GM12865 (cell line): ENCODE measurements at places on chromosomes 6 and 20.

GRCh38 chr6:16337295-16337975 lies 99.0 kb downstream of the GMPR start:
- DNase-seq, result no peak

DNA sequence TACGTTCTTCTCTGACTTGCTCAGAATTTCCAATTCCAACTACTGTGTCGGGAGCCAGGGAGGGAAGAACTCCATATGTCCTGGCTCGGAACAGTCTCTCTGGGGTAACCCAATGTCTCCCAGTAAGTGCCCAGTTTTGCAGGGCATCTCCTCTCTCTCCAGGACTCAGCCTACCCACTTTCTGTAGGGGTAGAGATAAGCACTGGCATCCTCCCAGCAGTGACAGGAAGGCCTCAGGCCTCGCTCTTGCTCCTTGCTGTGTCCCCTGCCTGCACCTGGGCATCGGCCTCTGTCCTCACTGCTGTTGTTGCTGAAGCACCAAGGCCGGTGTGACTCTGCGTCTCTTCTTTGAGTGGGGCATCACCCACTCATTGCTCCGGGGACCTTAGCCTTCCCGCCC lies 388.9 kb upstream of the JARID2 start:
- DNase-seq, result no peak

- no peak for DNase-seq
Measured at GRCh38 chr20:3759316-3759823, 8.2 kb downstream of the ADISSP start.

DNA sequence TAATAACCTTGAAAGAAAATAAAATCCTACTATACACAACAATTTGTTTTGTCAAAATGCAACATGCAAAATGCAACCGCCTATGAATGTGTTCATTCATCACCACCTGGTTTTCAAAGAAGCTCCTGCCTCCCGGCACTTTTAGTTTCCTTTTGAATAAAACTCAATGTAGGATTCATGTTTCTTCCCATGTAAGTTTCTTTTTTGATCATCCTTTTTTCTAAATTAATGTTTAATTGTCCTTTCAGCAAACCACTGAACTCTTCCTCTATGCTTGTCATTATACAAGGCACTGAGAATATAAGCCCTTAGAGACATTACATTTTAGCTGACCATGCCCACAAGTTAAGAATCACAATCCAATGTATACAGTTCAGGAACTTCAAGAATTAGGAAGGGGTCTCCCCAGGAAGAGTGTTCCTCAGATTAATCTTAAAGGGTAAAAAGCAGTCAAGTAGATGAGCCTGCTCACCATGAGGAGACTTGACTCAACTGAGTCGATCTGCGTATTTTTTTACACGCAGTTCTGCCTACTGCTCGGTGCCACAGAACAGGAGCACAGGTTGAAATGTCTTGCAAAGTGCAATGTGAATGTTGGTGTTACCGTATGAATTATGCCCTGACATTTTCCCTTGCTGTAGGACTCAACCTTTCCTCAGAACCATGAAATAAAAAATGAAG lies 7.2 kb upstream of the THEMIS start:
- peak; percentile 37 for DNase-seq

GRCh38 chr6:63774961-63775360 lies 139.4 kb downstream of the PHF3 start:
- no peak for DNase-seq

- DNase-seq, result peak; percentile 66
Measured at GRCh38 chr6:15421945-15422733, 176.3 kb downstream of the JARID2 start.

GRCh38 chr6:85355816-85356215 lies 94.1 kb upstream of the NT5E start:
- no peak for DNase-seq

DNA sequence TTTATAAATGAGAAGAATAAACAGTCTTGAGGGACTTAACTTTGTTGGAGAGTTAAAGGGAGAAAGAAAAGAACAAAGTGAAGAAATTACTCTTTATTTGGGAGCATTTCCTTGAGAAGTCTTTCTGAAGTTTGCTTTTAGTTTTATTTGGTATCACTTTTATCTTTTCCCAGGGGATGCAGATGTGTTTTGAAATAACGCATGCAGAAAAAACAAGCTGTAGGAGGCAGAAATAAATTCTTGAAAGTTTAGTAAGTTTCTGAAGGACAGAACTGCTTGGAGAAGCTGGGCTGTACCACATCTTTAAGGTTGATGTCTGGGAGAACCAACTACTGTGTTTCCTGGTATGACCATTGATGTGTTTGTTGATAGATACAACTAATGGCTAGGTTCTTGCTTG lies 75.0 kb downstream of the PLCB4 start:
- DNase-seq, result no peak

DNA sequence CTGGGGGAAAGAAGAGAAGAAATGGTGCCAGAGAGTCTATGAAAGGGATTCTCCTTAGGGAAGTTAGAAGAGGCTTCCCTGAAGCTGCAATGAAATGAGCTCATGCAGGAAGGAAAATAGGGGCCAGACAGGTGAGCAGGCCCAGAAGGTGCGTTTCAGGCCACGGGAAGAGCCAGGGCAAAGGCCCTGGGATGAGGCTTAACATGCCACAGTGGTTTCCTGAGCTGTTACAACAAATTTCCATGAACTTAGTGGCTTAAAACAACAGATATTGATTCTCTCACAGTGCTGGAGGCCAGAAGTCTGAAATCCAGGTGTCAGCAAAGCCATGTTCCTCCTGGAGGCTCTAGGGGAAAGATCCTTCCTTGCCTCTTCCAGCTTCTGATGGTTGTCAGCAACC lies 167.9 kb downstream of the TFAP2C start:
- no peak for DNase-seq

DNA sequence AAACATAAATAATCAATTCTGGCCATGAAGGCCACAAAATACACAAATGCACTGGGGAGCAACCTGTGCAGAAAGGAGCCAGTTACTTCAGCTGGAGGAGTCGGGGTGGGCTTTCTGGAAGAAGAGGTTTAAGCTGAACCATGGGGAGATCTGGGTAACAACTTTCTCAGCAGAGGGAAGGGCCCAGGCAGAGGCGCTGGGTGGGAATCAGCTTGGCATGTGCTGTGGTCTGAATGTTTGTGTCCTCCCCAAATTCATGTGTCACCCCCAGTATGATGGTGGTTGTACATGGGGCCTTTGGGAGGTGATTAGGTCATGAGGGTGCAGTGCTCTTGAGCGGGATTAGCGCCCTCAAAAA lies 107.9 kb downstream of the SYCP2 start:
- no peak for DNase-seq

GRCh38 chr6:138498629-138499302 lies 528 bp downstream of the NHSL1 start:
- DNase-seq, result no peak
